ENCODE measurements at places on chromosomes 6 and 20.

DNA sequence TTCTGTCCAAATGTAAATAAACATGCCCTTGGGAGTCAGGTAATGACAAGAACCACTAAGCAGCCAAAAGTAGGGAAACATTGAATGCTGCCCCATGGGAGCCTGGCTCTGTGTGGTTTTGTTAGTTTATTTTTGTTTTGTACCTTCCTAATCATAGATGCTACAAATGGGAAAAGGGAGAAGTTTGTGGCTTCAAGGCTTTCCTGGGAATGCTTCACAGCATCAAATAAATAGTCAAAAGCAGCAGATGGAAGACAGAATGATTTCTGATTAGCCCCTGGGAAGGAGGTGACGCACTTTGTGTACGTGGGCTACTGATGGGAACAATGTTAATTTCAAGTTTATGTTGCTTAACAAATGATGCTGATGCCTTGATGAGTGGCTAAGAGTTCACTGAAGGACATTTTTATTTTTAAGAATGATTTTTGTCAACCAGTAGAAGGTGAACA is 532.7 kb downstream of the BCKDHB start:
- no peak for DNase-seq

GRCh38 chr6:152705327-152705726 is 7.6 kb downstream of the MYCT1 start:
- DNase-seq, result no peak

GRCh38 chr20:59515013-59515905 is 89.1 kb upstream of the PHACTR3 start:
- no peak for DNase-seq

- no peak for DNase-seq
Measured at GRCh38 chr20:57548177-57549058, 12.5 kb upstream of the PCK1 start.

GRCh38 chr20:53330601-53331140 is 263.0 kb downstream of the ZNF217 start:
- DNase-seq, result no peak

- no peak for DNase-seq
Measured at GRCh38 chr6:12909833-12910232, 193.3 kb downstream of the PHACTR1 start.

GRCh38 chr6:113137426-113137825 is 719.7 kb upstream of the MARCKS start:
- DNase-seq, result no peak
